ENCODE measurements at places on chromosomes 11 and 22.

GRCh38 chr22:50548921-50549790 is 3.5 kb downstream of the KLHDC7B start:
- no peak overlapping the region for H3K4me3 ChIP-seq
- peaks cover 22% of the 10 kb centered on the region for H3K27me3 ChIP-seq
- peaks cover 18% of the 10 kb centered on the region for H3K4me1 ChIP-seq
- no peak for DNase-seq
- H3K27ac ChIP-seq = no peak overlapping the region
- H3K36me3 ChIP-seq = no peaks in the 10 kb centered on the region

GRCh38 chr11:1760351-1761109 is 3.2 kb downstream of the CTSD start:
- H3K27me3 ChIP-seq = no peaks in the 10 kb centered on the region
- H3K36me3 ChIP-seq = no peaks in the 10 kb centered on the region
- H3K4me3 ChIP-seq = no peak overlapping the region
- peaks cover 30% of the 10 kb centered on the region for H3K4me1 ChIP-seq
- no peak overlapping the region for H3K27ac ChIP-seq

- no peaks in the 10 kb centered on the region for H3K4me1 ChIP-seq
- DNase-seq = no peak
- H3K36me3 ChIP-seq = no peaks in the 10 kb centered on the region
- H3K27me3 ChIP-seq = no peaks in the 10 kb centered on the region
- no peak overlapping the region for H3K4me3 ChIP-seq
Measured at GRCh38 chr11:81255895-81256294, 1477.8 kb downstream of the FAM181B start.

GRCh38 chr11:2883979-2884815 is 1.4 kb downstream of the CDKN1C start:
- peaks cover 36% of the 10 kb centered on the region for H3K4me1 ChIP-seq
- peak; percentile 59 for DNase-seq
- H3K4me3 ChIP-seq = peak overlapping the region; percentile 93
- peaks cover 16% of the 10 kb centered on the region for H3K36me3 ChIP-seq
- peaks cover 14% of the 10 kb centered on the region for H3K27me3 ChIP-seq

DNA sequence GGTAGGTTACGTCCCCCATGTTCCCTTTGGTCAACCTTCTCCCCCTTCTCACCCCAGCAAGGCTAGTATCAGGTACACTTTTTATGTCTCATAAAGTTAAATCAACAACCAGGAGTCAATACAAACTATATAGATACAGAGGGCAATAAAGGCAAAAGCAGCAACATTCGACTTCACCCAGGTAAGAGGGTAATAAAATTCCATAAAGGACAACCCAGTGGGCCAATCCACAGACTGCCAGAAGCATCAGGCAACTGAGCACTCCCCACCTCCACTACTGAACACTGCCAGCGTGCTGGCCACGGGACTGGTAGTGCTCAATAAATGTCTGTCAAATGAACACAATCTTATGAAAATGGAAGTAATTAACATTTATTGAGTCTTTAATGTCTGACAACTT is 5.1 kb upstream of the MS4A18 start:
- no peak overlapping the region for H3K4me3 ChIP-seq
- no peaks in the 10 kb centered on the region for H3K36me3 ChIP-seq
- no peak for DNase-seq
- no peaks in the 10 kb centered on the region for H3K4me1 ChIP-seq
- H3K27ac ChIP-seq = no peak overlapping the region
- peaks cover 14% of the 10 kb centered on the region for H3K27me3 ChIP-seq

- no peak overlapping the region for H3K27ac ChIP-seq
- H3K27me3 ChIP-seq = peaks cover 25% of the 10 kb centered on the region
- H3K36me3 ChIP-seq = no peaks in the 10 kb centered on the region
- peak overlapping the region; percentile 81 for H3K4me3 ChIP-seq
Measured at GRCh38 chr22:35627267-35628041, 10.3 kb upstream of the MB start.

- no peak for DNase-seq
- no peak overlapping the region for H3K27ac ChIP-seq
- no peak overlapping the region for H3K4me3 ChIP-seq
- peaks cover 6% of the 10 kb centered on the region for H3K4me1 ChIP-seq
Measured at GRCh38 chr11:84541731-84542340, 1085.3 kb downstream of the DLG2 start.

GRCh38 chr11:93614173-93614722 is 47.2 kb upstream of the CEP295 start:
- no peak overlapping the region for H3K27ac ChIP-seq
- peaks cover 15% of the 10 kb centered on the region for H3K4me1 ChIP-seq
- H3K27me3 ChIP-seq = peaks cover 9% of the 10 kb centered on the region
- DNase-seq = no peak
- H3K36me3 ChIP-seq = no peaks in the 10 kb centered on the region

DNA sequence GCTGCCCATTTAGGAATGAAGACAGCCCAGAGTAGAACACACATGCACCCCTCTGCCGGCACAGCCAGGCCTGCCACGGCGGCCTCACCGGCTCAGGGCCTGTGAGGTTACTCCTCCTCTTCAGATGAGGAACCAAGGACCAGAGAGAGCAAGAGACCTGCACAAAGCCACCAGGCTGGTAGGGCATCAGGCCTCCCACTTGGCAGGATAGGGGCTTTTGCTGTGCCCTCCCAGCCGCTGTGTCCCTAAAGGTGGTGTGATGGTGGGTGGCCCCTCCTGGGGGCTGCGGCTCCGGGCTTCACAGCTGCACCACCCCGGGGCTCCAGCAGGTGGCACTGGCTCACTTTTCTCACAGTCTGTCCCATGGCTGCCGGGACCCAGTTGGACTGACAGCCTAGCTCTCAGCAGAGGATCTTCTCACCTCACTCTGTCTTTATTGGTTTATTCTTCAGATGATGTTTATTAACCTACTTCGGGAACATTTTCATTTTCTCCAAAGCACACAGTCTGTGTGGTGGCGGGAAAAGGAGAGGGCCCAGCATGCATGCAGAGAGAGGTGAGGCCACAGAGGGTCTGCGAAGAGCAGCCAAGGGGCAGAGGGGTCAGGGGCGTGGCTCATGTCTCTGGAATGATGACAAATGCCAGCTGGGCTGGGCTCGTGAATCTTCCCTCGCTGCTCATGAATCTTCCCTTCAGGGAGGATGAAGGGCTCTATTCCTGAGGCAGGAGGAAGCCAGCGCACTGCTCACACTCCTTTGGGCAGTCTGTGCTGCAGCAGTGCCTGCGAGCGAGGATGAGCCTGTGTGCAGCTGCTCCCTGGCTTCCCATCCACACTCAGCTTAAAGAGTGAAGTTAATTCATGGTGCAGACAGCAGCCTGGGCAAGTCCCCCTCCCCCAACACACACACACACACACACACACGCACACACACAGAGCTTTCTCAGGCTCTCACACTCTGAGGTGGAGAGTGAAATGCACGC is 101.1 kb upstream of the PITPNB start:
- H3K4me3 ChIP-seq = peak overlapping the region; percentile 66
- peak; percentile 90 for DNase-seq
- peaks cover 87% of the 10 kb centered on the region for H3K4me1 ChIP-seq
- peak overlapping the region; percentile 80 for H3K27ac ChIP-seq
- peaks cover 5% of the 10 kb centered on the region for H3K36me3 ChIP-seq
- peaks cover 11% of the 10 kb centered on the region for H3K27me3 ChIP-seq

DNA sequence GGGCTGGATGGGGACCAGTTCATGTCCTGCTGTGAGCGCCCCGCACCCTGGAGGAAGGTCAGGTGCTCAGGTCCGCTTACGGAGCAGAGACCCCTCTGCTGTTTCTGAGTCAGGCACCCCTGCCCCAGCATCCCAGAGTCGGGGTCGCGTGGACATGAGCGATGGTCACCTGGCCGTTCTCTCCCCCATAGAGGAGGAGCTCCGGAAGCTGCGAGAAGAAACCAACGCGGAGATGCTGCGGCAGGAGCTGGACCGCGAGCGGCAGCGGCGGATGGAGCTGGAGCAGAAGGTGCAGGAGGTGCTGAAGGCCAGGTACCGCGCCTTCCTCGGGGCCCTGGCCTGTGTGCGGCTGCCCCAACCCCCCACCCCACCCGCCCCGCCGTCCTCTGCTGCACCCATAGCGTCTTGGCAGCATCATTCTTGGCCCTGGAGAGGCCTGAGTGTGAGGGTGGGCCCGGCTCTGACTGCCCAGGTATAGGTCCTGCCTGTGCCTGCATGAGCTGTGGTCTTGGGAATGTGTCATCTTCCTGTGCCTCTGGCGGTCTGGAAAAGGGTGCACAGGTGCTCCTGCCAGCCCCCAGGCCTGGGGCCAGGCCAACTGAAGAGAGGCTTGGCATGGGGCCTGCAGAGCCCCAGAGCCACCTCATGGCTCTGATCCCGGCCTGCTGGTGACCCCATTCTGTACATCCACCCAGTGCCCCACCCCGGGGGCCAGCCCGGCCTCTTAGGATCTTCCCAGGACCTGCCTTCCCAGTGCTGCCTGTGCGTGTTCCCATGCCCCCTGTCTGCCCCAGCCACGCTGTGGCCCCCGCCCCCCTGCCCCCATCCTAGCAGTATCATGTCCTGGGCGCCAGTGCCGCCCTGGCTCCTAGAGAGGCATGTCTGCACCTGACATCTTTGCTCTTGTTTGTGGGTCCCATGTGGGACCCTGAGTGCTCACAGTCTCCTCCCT is 38.1 kb downstream of the GRAMD4 start:
- no peaks in the 10 kb centered on the region for H3K36me3 ChIP-seq
- H3K4me3 ChIP-seq = no peak overlapping the region
- DNase-seq = no peak
- no peak overlapping the region for H3K27ac ChIP-seq

DNA sequence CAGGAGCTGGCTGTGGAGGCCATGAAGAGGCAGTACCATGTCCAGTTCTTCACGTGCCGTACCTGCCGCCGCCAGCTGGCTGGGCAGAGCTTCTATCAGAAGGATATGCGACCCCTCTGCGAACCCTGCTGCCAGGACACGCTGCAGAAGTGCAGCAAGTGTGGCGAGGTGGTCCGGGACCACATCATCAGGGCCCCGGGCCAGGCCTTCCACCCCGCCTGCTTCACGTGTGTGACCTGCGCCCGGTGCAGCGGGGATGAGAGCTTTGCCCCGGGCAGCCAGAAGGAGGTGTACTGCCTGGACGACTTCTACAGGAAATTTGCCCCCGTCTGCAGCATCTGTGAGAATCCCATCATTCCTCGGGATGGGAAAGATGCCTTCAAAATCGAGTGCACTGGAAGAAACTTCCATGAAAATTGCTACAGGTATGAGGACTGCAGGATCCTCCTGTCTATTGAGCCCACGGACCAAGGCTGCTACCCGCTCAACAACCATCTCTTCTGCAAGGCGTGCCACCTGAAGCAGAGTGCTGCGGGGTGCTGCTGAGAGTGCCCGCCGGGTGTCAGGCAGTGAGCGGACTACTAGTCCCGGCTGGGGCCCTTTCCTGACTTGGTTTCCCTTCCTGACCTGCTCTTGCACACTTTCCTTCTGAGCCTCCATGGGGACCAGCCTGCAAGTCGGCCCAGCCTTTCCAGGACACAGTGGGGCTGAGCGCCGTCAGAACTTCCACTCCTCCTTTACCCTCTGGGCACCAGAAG is 22.0 kb upstream of the PHF21A start:
- no peaks in the 10 kb centered on the region for H3K36me3 ChIP-seq
- DNase-seq = no peak
- H3K4me1 ChIP-seq = peaks cover 6% of the 10 kb centered on the region
- peak overlapping the region; percentile 69 for H3K27ac ChIP-seq
- no peak overlapping the region for H3K4me3 ChIP-seq

- H3K4me1 ChIP-seq = no peaks in the 10 kb centered on the region
- H3K36me3 ChIP-seq = no peaks in the 10 kb centered on the region
- H3K27me3 ChIP-seq = no peaks in the 10 kb centered on the region
- no peak overlapping the region for H3K27ac ChIP-seq
- no peak for DNase-seq
- H3K4me3 ChIP-seq = no peak overlapping the region
Measured at GRCh38 chr11:96781082-96781481, 391.3 kb downstream of the JRKL start.

- peaks cover 10% of the 10 kb centered on the region for H3K4me1 ChIP-seq
- DNase-seq = no peak
- peaks cover 17% of the 10 kb centered on the region for H3K27me3 ChIP-seq
Measured at GRCh38 chr22:48359613-48359965, 1468.1 kb downstream of the BRD1 start.

- DNase-seq = no peak
- peaks cover 22% of the 10 kb centered on the region for H3K4me1 ChIP-seq
- H3K4me3 ChIP-seq = no peak overlapping the region
Measured at GRCh38 chr22:25120093-25120561, 79.5 kb upstream of the CRYBB3 start.

- H3K27me3 ChIP-seq = no peaks in the 10 kb centered on the region
- no peak overlapping the region for H3K4me3 ChIP-seq
- H3K4me1 ChIP-seq = peaks cover 20% of the 10 kb centered on the region
- DNase-seq = no peak
- H3K27ac ChIP-seq = no peak overlapping the region
- no peaks in the 10 kb centered on the region for H3K36me3 ChIP-seq
Measured at GRCh38 chr11:794013-794765, 3.9 kb downstream of the SLC25A22 start.

- peaks cover 5% of the 10 kb centered on the region for H3K27me3 ChIP-seq
- no peak overlapping the region for H3K4me3 ChIP-seq
- DNase-seq = no peak
- H3K36me3 ChIP-seq = no peaks in the 10 kb centered on the region
- H3K4me1 ChIP-seq = no peaks in the 10 kb centered on the region
Measured at GRCh38 chr11:35036639-35037038, 102.3 kb upstream of the CD44 start.

DNA sequence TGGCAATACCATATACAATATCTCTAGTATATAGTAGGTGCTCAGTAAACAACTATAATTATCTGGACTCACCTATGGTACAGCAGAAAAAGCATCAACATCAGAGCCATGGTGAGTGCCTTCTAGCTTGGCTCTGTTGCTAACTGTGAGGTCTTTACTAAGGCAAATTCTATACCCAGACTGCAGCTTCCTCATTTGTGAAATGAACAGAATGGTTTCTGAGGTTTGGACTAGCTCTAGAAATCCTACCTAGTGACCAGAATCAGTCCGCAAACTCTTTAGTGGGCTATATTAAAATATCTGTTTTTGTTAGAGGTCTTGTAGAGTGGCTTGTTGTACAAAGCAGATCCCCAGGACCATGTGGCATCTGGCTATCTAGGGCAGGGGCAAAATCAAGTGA is 3.7 kb downstream of the MS4A1 start:
- H3K27me3 ChIP-seq = peaks cover 9% of the 10 kb centered on the region
- no peak overlapping the region for H3K4me3 ChIP-seq
- DNase-seq = no peak
- H3K4me1 ChIP-seq = no peaks in the 10 kb centered on the region

GRCh38 chr22:28034760-28035401 is 115.8 kb upstream of the PITPNB start:
- peak overlapping the region; percentile 63 for H3K27ac ChIP-seq
- H3K27me3 ChIP-seq = no peaks in the 10 kb centered on the region
- no peak overlapping the region for H3K4me3 ChIP-seq

DNA sequence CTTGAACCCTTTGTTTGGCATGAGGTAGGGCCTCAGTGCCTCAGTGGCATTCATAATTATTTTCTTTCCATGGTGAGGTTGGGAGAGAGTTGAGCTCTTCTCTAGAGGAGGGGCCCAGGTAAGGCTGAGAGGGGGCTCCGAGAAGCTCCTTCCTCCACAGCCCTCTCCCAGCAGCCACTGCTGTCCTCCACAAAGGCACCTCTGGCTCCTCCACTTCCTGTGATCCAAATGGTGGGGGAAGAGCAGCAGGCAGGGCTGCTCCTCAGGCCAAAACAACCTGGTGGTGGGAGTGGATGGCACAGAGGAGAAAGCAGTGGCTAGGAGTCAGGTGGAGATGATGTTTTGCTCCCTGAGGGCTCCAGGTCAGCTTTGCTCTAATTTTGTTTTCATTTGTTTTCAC is 13.3 kb downstream of the ROBO4 start:
- no peak for DNase-seq
- H3K4me3 ChIP-seq = no peak overlapping the region
- H3K27me3 ChIP-seq = peaks cover 46% of the 10 kb centered on the region
- H3K4me1 ChIP-seq = peaks cover 68% of the 10 kb centered on the region

GRCh38 chr11:26837154-26837553 is 115.3 kb upstream of the SLC5A12 start:
- DNase-seq = no peak
- no peak overlapping the region for H3K27ac ChIP-seq
- H3K27me3 ChIP-seq = no peaks in the 10 kb centered on the region
- H3K4me1 ChIP-seq = no peaks in the 10 kb centered on the region
- no peaks in the 10 kb centered on the region for H3K36me3 ChIP-seq
- H3K4me3 ChIP-seq = no peak overlapping the region

Data from nephron progenitor cell (in vitro differentiated cells).